Stimulated activated CD8-positive, alpha-beta memory T cell treated with anti-CD3 and anti-CD28 coated beads, Interleukin-7, amount 100 ng/mL, for 1 hour (primary cell): ENCODE measurements at places on chromosomes 1 and 21.

- DNase-seq: no peak
Observed at GRCh38 chr1:45913731-45914501, 110.5 kb downstream of the MAST2 start.

- DNase-seq: no peak
Observed at GRCh38 chr1:30253807-30254440, 469.5 kb downstream of the MATN1 start.

DNA sequence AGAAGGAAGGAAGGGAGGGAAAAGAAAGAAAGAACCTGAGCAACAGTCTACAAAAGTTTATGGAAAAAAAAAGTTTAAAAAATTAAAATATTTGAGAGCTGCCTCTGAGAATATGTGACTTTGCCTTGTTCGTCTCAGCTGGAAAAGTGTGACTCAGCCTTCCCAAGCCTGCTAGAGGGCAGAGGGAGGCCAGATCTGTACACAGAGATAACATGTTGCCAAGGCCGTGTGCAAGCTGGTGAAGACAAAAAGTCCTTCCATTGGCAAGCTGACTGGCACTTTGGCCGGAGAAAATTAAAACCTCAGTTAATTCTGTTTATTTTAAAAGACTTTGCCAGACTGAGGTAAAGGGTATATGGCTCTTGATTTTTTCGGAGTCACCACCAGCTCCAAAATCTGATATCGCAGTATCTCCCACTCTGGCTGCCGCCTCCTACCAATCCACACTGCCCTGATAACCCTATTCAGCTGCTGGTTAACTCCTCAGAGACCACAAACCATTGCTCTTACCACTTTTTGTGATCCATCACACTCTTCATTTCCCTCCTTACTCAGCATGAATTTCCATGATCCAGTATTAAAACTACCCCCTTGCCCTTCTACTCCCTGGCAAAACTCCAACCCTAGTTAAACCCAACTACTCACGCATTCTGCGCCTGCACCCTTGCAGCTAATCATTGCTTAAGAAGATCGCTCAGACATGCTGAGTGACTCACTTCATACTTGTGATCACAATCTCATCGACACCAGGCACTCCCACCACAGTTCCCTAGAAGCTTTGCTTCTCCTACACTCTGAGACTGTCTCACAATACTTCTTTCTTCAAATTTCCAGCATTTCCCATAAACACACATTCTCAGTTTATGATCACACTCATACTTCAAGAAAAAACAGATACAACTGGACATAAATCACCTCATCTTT lies 5.7 kb upstream of the PPP1R15B start:
- no peak for DNase-seq

DNA sequence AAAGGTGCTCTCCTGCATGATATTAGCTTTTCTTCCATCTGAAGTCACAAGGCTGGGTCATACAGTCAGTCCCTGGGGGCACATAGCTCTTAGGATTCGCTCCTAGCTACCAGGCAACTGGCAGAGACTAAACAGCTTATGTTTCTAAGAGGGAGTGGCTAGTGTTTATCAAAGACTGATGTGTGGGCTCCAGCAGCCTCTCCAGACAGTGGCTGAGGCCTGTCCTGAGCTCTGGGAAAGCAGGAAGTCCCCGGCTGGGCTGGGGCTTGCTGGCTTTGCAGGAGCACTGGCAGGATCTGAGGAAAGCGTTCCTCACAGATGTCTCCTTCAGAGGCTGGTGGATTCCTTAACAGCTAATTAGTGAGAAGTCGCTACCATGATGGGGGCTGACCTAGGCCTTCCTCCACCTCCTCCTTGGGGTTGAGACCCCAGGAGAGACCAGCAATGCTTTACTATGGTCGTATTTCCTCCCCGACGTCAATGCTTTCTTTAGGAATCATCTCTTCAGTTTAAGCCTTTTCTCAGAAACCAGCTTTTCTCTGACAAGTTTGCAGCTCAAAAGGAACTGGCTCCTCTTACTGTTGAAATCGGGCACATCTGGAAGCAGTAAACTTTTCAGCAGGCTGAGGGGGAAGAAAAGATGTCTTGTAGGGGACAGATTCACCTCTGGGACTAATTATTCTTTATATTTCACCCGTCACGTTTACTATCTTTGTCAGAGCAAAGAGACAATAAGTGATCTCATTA lies 33.5 kb upstream of the HHAT start:
- no peak for DNase-seq

- no peak for DNase-seq
Observed at GRCh38 chr1:19738076-19738475, 61.6 kb downstream of the TMCO4 start.

- no peak for DNase-seq
Observed at GRCh38 chr1:234437423-234438171, 41.4 kb downstream of the TARBP1 start.

DNA sequence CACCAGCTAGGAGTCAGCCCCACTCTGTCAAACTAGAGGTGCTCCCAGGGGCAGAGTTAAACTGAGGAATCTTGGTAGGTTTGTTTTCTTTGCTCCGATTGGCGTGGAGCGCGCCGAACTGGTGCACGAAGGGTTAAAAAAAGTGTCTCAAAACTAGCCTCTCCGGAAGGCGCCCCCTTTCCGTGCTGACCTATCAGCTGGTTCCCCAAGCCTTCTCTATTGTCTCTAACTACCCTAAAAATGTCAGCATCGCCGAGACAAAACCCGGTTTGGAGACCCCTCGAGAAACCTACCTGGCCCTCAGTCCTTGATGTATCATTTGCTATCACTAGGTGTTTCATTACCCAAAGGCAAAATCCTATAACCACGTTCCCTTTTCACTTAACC lies 2.2 kb downstream of the TGFB2 start:
- no peak for DNase-seq

DNA sequence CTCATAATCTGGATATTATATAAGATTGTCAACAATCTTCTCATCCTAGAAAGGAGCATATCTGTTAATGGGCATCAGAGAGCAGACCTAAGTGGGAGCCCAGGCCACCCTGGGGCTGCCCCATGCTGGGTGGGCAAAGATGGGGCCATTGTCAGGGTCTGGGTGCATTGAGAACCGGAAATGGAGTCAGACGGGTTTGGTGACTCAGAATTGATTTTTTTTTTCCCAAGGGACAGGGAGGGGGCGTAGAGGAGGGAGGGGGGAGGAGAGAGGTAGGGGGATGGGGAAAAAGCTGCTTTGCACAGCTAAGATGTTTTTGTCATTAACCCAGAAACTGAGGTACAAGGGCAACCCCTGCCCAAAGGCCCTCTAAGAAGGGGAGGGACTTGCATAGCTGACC lies 1.3 kb downstream of the ATXN7L2 start:
- DNase-seq: no peak

- DNase-seq: no peak
Observed at GRCh38 chr1:116722016-116722838, 32.0 kb upstream of the CD2 start.

DNA sequence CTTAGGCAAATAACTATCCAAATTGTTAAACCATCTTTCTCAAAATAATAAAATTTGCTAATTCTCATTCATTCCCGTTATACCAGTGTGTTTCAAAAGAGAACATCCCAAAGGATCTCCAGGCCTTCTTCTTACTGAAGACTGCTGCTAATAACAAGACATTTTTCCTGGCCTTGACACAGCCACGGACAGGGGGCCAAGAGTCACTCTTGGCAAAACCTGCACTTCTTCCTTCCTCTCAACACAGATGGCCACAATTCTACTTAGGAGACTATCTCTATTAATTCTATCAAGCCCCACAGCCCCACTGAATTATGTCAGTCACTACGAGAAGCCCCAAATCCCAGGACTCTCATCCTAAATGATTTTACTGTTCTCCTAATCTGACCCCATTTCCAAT lies 86.0 kb downstream of the EVI5 start:
- DNase-seq: no peak

- DNase-seq: no peak
Observed at GRCh38 chr1:47842228-47842919, 154.8 kb downstream of the TRABD2B start.

GRCh38 chr1:12441414-12442105 lies 176.4 kb downstream of the DHRS3 start:
- DNase-seq: no peak

- DNase-seq: no peak
Observed at GRCh38 chr1:56200896-56201295, 378.5 kb downstream of the PLPP3 start.

DNA sequence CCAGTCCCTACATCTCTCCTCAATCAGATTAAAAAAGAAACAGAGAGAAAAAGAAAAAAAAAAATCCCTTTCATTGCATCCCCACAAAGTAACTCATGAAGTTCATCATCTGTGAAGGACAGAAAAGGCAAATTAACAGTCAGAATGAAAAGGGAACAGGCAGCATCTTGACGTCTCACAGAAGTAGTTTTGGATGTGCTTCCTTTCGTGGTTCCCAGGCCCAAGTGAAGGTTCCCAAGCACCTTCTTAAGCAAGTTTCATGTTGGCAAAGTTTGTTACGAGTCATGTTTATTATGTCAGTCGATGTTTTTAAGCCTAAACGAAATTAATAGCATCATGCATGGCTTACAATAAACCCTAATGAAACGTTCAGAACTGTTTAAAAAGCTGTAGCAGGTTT lies 475.2 kb downstream of the SETD4 start:
- DNase-seq: no peak

GRCh38 chr1:46010611-46011010 lies 121.8 kb downstream of the PIK3R3 start:
- DNase-seq: no peak

DNA sequence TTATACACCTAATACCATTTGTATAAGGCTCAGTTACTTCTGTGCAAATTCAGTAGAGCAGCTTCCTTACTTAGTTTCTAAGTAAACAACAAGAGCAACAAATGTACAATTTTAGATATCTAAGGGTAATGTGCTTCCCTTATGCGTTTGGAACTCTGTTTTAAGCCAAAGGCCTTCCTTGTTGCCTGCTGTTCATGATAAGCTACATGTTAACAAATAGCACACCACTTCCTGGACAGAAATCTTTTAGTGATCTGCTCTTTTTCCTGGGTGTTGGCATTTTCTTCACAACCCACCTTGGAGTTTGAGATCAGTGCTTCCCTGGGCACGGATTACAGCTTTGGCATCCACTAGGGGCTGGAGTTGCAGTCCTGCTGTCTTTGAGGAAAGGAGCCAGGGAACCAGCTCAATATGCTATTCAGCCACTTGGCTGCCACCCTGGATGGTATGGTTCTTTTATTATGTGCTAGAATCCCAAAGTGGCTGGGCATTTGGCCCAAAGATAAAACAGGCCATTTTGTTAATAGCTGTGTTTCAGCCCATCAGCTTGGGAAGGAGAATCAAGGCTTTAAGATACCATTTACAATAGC lies 55.6 kb upstream of the ADAR start:
- no peak for DNase-seq

DNA sequence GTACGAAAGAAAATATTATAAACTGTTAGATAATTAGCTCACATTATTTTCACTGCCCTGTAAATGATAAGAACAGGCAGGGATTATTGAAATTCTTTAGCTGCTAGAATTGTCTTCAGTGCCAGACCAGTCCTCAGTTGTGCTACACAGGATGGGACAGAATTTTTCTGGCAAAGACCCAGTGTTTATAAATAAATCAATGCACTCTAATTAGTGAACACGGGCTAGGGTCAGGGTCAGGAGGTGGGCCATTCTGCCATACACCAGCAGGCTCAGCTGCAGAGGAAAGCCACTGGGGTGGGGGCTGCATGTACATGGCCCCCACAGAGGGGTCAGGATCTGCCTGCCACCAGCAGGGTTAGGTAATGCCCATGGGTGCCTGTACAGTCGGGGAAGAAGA lies 6.4 kb downstream of the BCAR3 start:
- no peak for DNase-seq

DNA sequence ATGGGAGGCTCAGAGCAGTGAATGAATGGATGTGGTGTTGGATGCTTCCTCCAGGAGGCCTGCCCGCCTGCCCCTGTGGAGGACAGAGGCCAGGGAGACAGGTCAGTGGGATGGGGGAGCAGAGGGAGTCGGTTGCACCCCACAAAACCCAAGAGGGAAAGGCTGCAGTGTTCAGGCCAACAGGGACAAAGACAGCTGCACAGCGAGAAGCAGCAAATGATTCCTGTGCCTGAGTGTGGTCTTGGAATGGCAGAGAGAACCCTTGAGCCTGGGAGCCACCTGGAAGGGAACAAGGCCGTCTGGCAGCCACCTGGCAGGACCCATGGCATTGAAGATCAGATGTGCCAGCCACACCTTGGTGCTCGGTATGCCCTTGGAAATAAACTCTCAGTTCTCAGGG lies 8.1 kb downstream of the TFF3 start:
- DNase-seq: no peak

GRCh38 chr1:32878183-32878582 lies 7.5 kb upstream of the FNDC5 start:
- DNase-seq: no peak

DNA sequence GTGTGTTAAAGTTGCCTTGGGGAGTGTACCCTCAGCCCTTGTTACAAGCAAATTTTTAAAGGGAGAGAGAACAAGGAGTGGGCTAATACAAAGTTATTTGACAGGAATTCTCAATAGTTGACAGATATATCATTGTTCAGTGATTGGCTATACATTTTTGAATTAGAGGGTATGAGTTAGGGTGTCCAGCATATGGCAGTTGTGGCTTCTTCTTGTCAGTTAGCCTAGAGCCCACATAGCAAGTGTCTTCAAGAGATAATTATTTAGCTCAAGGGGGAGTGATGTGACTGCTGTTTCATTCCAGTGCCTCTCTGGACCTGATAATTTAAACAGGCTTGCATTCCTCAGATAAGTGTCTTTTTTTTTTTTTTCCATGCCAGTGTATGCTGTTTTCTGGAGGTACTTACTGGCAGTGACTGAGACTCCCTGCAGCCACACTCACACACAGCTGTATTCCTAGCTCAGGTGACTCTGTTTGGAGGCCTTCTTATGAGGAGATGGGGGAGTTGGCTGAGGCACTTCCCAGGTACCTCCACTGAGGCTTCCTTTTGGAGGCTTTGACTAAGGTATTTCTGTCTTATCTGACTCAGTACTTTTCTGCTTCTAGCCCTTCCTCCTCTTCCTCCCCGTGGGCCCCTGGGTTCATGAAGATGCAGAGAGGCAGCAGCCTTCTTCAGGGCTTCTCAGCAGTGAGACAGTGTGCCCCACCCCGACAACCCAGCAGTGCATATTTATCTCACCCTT lies 32.3 kb downstream of the IVNS1ABP start:
- no peak for DNase-seq

GRCh38 chr1:20903437-20903836 lies 116.3 kb upstream of the HP1BP3 start:
- no peak for DNase-seq

DNA sequence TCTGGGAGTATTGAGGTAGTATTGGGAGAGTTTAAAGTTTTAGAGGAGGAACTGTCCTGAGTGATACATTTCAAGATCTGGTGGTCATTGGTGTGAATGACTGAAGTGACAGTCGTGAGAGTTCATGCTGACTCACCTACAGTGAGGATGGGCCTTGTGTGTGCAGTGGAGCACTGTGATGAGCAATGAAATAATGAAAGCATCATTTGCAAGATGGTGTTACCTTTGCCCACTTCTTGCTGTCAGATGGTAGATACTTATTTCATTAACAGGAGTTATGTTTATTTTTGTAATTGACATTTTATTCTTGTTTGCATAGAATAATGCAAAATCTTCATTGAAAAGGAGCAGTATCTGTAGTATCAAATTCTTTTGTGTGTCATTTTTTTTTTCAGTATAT lies 29.0 kb downstream of the POU2F1 start:
- DNase-seq: no peak

- DNase-seq: no peak
Observed at GRCh38 chr1:110291241-110292030, 47.7 kb upstream of the RBM15 start.

- no peak for DNase-seq
Observed at GRCh38 chr1:201949491-201949890, 3.1 kb upstream of the LMOD1 start.
